ENCODE measurements at places on chromosomes 1 and 21.

- DNase-seq = no peak
These were observed 88.3 kb downstream of the S1PR1 start for GRCh38 chr1:101325144-101325543.

- DNase-seq = no peak
These were observed 22.9 kb upstream of the IFNAR2 start for GRCh38 chr21:33206771-33207281.

- no peak for DNase-seq
These were observed 150.2 kb downstream of the IGSF21 start for GRCh38 chr1:18257778-18258177.

GRCh38 chr1:39576016-39576657 is 453 bp downstream of the PABPC4 start:
- peak; percentile 67 for DNase-seq

DNA sequence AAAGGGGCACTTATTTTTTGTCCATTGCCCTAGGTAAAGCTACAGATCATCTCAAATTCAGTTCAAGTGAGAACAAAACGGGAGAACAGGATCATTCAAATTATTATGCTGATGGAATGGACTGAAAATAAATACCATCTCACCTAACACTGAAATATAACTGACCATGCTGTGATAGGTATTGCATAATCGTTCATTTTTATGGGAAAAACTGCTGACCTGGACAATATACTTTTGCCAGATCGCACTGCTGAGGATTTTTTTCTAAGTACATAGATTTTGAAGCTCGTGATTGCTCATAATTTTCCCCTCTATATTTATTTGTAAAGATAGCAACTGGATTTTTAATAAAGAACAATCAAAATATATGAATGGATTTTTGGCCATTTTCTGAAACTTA is 636.6 kb upstream of the NEGR1 start:
- DNase-seq = no peak

DNA sequence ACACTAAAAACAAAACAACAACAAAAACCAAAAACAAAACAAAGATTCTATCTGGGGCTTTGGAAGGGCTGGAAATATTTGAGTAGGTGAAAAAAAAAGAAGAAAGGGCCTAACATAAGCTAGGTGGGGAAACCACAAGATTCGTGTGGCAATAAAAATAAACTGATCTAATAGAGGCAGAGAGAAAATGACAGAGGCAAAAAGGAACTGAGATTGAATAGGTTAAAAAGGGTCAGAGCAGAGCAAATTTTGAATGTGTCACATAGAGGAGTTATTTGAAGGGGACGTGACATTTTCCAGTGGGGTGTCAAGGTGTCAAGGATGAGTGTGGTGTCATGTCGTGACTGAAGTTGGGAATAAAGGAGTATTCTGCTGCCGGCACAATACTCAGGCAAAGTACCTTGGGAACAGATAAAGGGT is 65.2 kb upstream of the RALGPS2 start:
- DNase-seq = peak; percentile 45

GRCh38 chr1:99818063-99818699 is 32.0 kb upstream of the AGL start:
- DNase-seq = no peak

GRCh38 chr1:236141447-236142252 is 689 bp upstream of the GPR137B start:
- DNase-seq = peak; percentile 37

DNA sequence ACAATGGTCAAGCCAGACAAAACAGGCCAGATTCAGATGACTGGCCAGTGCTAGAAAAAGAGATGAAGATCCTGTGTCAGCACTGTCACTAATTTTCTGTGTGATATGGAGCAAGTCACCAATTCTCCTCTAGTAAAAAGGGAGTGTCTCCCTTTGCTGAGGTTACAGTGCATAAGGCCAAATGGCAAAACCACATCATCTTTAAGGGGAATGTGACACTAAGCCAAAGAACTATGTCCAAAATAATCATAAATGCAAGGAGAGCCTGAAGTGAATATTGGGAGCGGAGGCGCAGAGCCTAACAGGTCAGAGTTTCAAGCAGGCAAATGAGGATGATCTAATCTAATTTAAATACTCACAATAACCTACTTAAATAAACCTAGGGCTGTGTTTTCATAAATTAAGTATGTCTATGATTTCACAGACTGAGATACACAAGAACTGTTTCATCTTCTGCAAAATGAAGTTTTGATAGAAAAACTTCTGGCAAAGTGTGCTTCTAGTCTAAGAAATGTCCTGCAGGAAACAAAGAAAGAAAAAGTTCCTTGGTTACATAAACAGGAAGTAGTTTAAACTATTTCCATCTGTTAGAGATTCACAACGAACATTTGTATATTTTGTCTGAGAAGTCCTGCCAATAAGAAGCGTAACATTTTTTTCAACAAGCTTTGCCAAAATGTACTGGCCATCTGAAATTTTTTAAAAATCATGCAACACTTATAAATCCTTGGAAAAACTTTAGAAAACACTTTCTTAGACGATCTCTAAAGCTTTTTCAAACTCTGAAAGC is 290.2 kb downstream of the LRRC40 start:
- no peak for DNase-seq

- DNase-seq = no peak
These were observed 145.6 kb downstream of the ZBTB18 start for GRCh38 chr1:244196571-244197285.

DNA sequence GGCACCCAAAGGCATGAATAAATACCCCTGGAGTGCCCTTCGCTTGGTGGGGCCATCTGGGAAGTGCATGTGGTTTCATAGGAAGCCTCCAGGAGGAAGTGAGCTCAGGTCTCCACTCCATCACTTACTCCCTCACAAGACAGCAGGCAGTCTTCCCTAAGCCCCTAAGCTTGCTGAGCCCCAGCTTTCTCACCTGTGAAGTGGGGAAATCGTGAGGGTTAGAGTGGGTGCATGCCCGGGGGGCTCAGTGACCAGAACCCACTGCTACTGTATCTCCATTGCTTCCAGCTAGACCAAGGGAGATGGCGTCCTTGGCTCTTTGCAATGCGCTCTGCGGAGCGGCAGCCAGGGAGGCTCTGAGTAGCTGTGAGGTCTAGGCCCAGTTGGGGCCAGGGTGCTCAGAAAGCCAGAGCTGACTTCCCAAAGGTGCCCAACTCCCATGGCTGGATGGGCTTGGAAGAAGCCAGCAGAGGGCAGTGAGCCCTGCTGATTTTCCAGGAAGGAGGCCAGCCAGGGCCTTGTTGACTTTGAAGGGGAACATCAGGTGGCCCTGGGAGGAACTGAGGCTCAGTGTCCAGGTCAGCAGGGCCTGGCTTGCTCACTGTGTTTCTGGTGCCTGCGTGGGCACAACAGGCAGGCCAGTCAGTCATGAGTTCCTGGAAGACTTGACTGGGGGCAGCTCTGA is 27.3 kb downstream of the CDCP2 start:
- no peak for DNase-seq

All from GM20000 (cell line).